ENCODE measurements at places on chromosomes 5 and 9.

DNA sequence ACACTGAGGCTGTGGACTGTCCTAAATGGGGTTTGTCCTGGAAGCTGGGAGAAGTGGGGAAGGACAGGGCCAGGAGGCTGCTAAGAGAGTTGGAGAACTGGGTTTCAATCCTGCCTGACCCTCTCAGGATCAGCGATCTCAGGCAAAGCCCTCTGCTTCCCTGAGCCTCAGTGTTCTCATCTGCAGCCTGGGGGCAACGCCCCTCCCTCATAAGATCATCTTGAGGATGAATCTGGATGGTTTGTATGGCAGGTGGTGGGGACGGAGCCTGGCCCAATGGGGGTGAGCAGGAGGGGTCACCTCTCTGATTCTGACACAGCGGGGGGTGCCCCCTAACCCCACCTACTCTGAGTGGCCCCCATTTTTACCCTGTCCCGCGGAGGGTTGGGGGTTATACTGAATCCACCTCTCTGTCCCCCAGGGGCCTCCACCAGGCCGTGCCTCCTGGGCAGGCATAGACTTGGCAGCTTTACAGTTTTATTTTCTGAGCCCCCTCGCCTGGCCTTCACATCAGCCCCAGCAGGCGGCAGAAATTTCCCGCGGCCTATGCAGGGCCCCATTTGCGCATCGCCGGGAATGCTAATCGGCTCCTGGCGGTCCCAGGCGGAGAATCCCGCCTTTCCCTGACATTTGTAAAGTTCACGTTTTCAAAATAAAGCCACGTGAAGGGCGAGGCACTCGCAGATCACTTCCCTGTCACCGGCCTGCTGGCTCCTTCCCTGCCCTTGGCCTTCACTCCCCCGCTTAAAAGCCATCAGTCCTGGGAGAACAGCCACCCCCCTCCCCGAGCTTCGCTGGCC, 17.8 kb upstream of the LAMC3 start:
- DNase-seq = no peak

GRCh38 chr5:39213447-39214207, 5.7 kb downstream of the FYB1 start:
- DNase-seq = peak; percentile 62

GRCh38 chr5:37847978-37848425, 8.2 kb upstream of the GDNF start:
- DNase-seq = no peak

DNA sequence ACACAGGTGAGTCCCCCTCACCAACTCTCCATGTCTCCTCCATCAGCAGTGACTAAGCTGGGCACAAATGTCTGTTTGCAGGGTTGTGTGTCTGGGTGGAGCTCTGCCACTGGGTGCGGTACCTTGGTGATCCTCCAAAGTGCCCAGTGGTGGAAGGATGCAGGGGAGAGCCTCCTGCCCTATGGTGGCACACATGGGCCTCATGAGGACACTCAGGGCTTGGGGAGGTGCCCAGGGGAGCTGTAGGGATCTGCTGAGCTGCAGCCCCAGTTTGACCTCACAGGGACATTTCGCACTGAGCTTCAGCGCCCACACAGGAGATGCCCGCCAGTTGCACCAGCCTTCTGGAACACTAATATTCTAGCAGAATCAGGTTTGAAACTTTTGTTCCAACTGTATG, 29.5 kb downstream of the S1PR3 start:
- DNase-seq = no peak

GRCh38 chr5:134112726-134113362, 1.6 kb upstream of the TCF7 start:
- no peak for DNase-seq

DNA sequence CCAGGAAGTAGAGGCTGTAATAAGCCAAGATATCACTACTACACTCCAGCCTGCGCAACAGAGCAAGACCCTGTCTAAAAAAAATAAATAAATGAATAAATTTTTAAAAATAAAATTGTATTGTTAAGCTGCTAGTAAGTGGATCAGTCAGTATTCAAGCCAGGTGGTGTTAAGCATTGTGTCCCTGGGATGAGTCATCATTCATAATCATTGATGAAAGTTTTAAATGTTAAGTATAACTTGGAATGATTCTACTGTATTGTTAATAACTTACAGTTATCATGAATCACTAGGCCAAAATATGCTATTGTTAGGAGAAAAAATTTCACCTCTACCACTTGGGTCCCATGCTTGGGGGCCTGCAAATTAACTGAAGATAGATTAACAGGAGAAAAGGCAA, 38.2 kb downstream of the MED10 start:
- DNase-seq = no peak

DNA sequence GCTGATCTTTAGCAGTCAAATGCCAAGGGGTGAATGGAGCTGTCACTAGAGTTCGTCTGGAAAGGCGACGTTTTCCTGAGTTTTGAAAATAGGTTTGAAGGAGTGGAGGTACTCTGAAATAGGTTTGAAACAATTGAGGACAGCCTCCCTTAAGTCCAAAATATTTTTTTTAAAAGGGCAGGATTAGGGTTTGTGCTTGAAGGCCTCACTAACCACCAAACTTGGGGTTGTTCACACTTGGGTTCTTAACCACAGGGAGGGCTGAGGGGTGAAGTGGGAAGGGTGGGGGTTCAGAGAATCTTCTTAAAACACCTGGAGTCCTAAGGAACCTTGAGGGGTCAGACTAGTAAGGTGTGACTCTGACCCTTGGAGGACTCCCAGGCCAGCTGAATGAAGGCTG, 3.5 kb upstream of the PCDH12 start:
- DNase-seq = no peak

- no peak for DNase-seq
These were observed 10.1 kb downstream of the IFNA5 start for GRCh38 chr9:21294904-21295538.

DNA sequence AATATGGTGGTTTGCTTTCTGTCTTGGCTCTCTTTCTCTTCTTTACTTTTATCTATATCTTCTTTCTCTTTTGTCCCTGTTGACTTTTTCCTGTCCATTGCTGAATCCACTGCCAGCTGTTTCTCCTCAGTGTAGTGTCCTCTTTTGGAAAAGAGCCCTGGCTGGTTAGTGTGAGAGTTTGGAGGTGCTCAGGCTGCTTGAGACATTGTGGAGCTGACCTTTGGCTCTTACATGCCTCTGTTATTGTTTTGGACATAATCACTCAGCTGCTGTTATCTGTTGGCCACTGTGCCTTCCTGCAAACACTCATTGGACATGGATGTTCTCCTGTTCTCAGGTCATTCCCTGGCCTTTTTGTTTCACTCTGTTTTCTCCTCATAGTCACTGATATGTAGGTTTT, 295.4 kb upstream of the RIOK2 start:
- no peak for DNase-seq

DNA sequence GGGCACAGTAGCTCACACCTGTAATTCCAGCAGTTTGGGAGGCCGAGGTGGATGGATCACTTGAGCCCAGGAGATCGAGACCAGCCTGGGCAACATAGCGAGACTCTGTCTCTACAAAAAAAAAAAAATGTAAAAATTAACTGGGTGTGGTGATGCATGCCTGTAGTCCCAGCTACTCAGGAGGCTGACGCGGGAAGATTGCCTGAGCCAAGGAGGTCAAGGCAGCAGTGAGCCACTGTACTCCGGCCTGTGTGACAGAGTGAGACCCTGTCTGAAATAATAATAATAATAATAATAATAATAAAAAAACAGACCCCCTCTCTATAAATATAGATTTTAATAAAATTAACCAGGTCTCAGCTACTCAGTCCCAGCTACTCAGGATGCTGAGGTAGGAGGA, 179.7 kb downstream of the AOPEP start:
- no peak for DNase-seq

- no peak for DNase-seq
These were observed 134.8 kb upstream of the KLF4 start for GRCh38 chr9:107624234-107624948.

- no peak for DNase-seq
These were observed 28.3 kb downstream of the RAI14 start for GRCh38 chr5:34684281-34684979.

GRCh38 chr5:143536364-143536763, 132.9 kb upstream of the NR3C1 start:
- no peak for DNase-seq

DNA sequence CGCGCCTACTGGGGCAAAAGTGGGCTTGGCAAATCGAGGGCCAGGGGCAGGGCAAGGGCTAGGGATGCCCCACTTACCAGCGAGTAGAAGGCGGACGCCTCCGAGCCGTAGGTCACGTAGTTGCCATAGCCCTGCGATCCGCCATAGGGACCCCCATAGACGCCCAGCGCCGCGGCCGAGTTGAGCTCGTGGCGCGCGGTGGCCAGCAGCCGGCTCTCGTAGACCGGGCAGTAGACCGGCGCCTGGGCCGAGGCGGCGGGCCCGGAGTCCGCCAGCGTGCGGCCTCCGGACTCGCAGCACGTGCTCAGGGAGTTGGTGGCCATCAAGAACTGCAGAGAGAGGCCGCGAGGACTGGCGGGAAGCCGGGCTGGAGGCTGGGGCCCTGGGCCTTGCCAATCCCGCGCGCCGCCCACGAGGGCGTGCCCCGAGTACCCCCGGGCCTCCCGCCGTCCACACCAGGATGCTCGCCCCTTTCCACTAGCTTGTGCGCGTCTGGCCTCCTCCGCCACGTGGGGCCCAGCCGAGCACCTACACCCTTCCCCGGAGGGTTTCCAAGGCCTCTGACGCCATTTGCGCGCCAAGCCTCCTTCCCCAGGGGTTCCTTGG, 891 bp downstream of the IRX4 start:
- DNase-seq = no peak
